ENCODE measurements at places on chromosomes 5 and 9.
A peak's percentile ranks its signal among the peaks of the same experiment; 100 is the strongest.

- DNase-seq, result no peak
Measured at GRCh38 chr9:679462-679861, 162.0 kb upstream of the DMRT1 start.

DNA sequence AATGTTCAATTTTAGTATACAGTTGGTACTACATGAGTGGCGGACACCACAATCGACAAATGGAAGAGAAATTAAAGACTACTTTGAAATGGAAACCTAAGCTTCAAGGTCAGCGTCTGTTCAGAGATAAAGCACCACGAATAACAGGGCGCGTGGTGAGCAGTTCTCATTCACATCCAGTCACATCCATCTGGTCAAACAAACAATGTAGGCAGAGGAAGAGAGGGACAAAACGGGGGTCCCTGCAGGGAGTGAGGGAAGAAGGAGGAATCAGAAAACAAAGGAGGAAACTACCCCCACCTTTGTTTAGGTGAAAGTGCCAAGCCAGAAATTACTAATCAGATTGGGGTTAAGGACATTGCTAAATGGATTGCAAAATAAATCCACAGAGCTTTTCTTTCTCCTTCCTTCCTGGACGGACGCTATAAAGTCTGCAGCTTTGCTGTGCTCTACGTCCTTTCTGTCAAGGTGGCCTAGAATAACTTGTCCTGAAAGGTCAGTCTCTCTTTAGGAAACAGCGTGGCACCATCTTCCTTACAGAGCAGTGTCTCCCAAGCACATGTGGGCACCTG is 138.6 kb downstream of the ENTREP1 start:
- no peak for DNase-seq

GRCh38 chr5:100900796-100901781 is 2.0 kb downstream of the ST8SIA4 start:
- no peak for DNase-seq

- peak; percentile 63 for DNase-seq
Measured at GRCh38 chr5:38420691-38421390, 135.6 kb downstream of the LIFR start.

GRCh38 chr9:114491430-114492003 is 13.8 kb downstream of the WHRN start:
- DNase-seq, result no peak

DNA sequence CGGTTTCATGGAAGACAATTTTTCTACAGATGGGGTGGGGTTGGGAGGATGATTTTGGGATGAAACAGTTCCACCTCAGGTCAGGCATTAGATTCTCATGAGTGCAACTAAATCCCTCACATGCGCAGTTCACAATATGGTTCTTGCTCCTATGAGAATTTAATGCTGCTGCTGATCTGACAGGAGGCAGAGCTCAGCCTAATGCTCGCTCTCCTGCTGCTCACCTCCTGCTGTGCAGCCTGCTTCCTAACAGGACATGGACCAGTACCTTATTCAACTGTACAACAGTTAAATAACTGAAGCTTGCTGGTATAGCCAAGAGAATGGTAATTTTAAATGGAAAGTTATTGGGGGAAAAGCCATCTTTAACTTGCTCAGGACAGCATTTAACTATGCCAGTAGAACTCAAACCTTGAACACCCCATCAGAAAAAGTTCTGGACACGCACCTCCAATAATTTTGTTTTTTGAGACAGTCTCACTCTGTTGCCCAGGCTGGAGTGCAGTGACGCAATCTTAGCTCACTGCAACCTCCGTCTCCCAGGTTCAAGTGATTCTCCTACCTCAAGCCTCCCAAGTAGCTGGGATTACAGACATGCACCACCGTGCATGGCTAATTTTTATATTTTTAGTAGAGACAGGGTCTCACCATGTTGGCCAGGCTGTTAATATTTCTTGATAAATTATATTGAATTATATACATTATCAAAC is 27.7 kb downstream of the HMGCR start:
- no peak for DNase-seq

All from Panc1 (cell line).